ENCODE measurements at places on chromosomes 12 and 14. TPM values are rescaled to one million over a fixed set of nuclear protein-coding genes. Genes with fewer than 3 reads are reported as not detected.

- no peak for DNase-seq
- no peaks in the 10 kb centered on the region for H3K27me3 ChIP-seq
- no peaks in the 10 kb centered on the region for H3K36me3 ChIP-seq
- no peak overlapping the region for H3K4me3 ChIP-seq
- H3K27ac ChIP-seq, result no peak overlapping the region
Observed at GRCh38 chr12:9221483-9221882, 13.3 kb upstream of the PZP start.

The DNAH10 gene
- total RNA-seq, result 0.17 TPM

- H3K36me3 ChIP-seq, result no peaks in the 10 kb centered on the region
- peaks cover 3% of the 10 kb centered on the region for H3K4me1 ChIP-seq
- H3K27ac ChIP-seq, result no peak overlapping the region
- DNase-seq, result peak; percentile 30
Observed at GRCh38 chr14:103858063-103858781, 10.8 kb upstream of the PPP1R13B start.

GRCh38 chr14:68896132-68896531 is 83.0 kb downstream of the ACTN1 start:
- H3K36me3 ChIP-seq, result peaks cover 37% of the 10 kb centered on the region
- no peak overlapping the region for H3K27ac ChIP-seq
- no peak for DNase-seq
- H3K27me3 ChIP-seq, result no peaks in the 10 kb centered on the region
- H3K4me1 ChIP-seq, result no peaks in the 10 kb centered on the region

DNA sequence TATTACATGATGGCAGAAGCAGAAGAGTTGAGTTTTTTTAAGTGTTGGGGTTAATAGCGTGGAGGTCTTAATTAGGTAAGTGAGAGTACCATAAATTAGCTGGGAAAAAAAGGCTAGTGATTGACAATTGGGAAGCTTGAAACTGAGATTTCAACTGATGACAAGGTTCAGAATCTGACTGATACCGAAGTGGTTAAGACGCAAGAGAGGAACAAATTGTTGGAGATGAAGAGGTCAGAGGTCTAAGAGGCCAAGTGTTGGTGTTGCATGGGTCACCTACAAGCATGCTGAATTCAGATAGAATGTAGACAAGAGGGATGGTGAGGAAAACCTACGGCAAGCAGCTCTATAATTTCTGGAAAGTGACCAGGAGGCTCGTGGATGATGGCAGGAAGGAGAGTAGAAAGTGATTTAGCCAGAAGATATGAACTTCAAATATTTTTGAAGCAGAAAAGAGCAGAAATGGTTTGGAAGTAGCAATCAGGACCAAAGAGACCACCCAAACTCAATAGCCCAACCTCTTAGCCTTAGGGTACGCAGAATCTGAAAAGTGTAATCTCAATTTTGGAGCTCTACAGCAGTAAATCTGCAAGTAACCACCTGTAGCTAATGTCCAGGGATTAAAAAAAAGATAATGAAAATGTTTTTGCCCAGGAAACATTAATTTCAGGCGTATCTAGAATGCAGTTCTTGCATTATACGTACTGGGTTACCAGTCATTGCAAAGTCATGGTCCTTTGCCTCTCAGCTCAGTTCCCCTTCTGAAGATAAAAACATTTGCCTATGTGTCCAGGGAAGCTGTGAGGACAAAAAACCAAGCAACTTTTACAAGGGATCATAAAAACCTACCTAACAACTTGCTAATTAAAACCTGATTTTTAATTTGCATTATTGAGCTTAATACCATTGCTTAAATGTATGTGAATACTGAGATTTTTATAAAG is 1.7 kb upstream of the TMPO start:
- peaks cover 5% of the 10 kb centered on the region for H3K4me1 ChIP-seq
- H3K27ac ChIP-seq, result no peak overlapping the region
- DNase-seq, result no peak
- no peaks in the 10 kb centered on the region for H3K27me3 ChIP-seq

The MANSC1 gene
- 9.1 TPM for total RNA-seq

The SERPINA12 gene
- total RNA-seq, result not detected

GRCh38 chr12:1797991-1798640 is 22.2 kb upstream of the LRTM2 start:
- H3K27me3 ChIP-seq, result no peaks in the 10 kb centered on the region
- peak; percentile 40 for DNase-seq
- H3K27ac ChIP-seq, result no peak overlapping the region
- H3K4me3 ChIP-seq, result no peak overlapping the region
- H3K4me1 ChIP-seq, result no peaks in the 10 kb centered on the region
- no peaks in the 10 kb centered on the region for H3K36me3 ChIP-seq

The SMCO3 gene
- total RNA-seq, result not detected

Measured in H9 (cell line).